NCI-H524 treated with DMSO at 0.1 percent for 48 hours (cell line): ENCODE measurements at places on chromosomes 16 and 17.

- DNase-seq = no peak
Measured at GRCh38 chr17:73480740-73481139, 163.5 kb downstream of the SDK2 start.

GRCh38 chr16:53224951-53225533 is 170.3 kb downstream of the CHD9 start:
- DNase-seq = no peak

- DNase-seq = no peak
Measured at GRCh38 chr16:27465483-27465879, 63.5 kb downstream of the IL21R start.

DNA sequence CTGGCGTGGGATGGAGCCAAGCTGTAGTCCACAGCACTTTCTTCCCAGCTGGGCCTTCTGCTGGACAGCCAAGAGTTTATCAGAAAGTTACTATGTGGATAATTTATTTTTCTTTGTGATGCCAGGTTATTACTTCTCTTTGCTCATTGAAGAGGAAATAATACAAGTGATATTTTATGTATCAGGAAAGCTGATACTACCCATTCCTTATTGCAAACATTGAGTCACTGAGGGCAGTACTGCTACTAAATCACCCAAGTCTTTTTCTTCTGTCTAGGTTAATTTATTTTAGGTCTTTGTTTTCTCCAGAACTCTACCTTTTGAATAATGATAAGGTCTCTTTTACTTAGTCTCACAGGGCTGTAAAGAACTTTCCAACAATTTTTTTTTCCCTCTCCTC is 8.3 kb downstream of the NUP93 start:
- DNase-seq = no peak

DNA sequence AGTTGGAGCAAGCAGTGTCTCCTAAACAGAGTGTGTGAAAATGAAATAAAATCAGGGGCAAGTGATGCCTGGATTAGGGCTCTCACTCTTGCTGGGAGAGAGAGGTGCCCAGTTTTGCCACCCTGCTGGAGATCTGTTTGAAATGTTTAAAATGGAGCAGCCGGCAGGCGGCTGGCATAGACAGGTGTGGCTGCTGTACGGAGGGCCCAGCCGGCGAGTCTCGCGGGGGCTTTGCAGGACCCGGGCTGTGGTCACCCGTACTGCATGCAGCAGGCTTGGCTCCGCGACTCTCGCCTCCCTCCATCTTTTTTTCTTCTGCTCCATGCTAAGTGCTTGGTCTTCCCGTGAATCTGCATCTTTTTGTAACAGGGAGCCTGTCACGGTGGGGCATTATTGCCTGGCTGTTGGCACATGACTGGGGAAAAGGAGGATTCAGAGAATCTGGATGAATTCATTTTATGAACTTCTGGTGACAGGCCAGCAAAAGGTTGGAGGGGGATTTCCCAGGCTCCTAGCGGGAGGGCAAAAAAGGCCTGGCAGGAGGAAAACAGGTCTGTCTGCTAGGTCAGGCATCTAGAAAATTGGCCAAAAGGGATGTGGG is 1.8 kb downstream of the ZNRF1 start:
- DNase-seq = peak; percentile 21

- no peak for DNase-seq
Measured at GRCh38 chr17:46175891-46176290, 17.3 kb downstream of the KANSL1 start.

DNA sequence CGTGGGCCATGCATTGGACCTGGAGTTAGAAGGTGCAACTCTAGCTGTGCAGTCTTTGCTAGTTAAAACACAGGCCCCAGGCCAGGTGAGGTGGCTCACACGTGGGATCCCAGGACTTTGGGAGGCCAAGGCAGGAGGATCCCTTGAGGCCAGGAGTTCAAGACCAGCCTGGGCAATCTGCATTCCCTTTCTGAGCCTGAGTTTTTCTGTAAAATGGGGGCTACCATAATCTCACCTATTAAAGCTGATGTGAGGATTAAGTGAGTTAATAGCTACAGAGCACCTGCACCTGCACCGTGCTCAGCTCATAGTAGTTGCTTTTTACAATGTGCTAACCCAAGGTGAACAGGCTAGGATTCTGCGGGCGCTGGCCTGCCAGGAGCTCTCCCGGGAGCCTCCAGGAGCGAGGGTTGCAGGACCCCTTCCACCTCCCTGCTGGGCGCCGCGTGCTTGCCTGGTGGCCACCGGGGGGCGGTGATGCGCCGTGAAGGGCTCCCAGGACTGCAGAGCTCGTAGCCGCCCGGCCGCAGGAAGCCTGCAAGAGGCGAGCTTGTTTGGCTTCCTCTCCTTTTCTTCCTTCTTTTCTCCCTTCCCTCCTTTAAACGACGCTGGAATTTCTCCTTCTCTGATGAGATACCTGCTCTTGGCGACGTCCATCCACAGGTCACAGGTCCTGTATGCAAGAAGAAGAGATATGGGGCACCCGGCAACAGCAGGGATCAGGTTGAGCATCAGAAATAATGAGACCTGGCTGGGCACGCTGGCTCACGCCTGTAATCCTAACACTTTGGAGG is 51.3 kb downstream of the ZFP90 start:
- DNase-seq = peak; percentile 9

DNA sequence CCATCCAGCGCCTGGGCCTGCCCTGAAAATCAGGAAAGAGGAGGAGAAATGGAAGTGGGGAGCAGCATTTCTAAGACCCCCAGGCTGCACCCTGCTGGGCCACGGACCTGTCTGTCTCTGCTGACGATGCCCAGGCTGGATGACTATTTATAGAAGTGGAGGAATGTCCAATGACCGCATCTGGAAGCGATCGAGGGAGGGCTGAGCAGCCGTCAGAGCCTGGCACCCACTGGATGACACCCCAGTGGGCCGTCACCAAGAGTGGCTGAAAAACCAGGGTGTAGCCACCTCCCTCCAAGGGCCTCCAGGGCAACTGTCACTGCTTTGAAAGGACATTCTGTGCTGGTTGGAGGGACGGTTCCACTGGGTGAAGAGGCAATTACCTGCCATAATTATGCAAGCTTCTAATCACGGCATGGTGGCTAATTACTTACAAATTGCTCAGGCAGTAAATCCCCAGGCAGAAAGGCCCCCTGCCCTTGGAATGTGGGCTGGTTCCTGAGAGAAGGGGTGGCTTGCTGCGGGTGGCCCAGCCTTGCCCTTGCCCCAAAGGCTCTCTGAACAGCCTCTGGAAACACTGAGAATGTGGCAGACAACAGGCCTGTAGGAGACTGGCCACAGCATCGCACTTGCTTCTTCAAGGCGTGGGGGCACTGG is 332.1 kb downstream of the C16orf95 start:
- no peak for DNase-seq

- no peak for DNase-seq
Measured at GRCh38 chr16:30416624-30417528, 9.5 kb downstream of the ZNF771 start.

DNA sequence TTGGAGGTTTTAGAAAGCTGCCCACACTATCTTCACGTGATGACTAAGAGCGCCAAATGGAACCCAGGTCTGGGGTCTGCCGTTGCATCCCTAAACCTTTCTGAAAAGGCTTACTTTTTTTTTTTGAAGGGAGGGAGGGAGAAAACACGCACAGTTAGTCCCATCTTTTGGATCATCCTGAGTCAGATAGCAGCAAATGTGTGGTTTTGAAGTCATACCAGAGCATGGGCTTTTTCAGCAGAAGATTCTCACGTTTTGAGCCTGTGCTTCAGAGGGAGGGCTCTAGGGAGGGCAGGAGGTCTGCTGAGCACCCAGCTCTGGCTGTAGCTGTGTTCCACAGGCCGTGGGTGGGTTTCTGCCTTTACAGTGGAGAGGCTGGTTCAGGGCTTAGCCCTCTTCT is 194.7 kb downstream of the SNX29 start:
- no peak for DNase-seq

- DNase-seq = no peak
Measured at GRCh38 chr16:4101421-4102219, 14.6 kb downstream of the ADCY9 start.

DNA sequence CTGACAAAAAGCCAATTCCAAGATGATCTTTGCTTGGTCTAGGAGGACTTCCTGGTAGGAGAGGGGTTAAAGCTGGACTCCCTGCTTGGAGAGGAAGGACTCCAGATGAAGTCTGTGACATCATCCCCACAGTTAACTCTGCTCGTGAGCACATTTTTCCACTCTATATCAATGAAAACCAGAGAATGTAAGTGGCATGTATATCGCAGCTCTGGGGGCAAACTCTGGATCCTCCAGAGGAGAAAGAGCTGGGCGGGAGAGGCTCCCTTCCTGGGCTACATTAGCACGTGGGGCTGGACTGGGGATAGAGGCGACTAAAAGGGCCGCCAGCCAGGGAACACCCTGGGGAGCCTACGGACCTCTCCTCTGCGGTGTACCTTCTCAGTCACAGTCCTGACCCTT is 34.1 kb downstream of the HIC1 start:
- no peak for DNase-seq

- DNase-seq = no peak
Measured at GRCh38 chr17:49162866-49163265, 30.3 kb downstream of the B4GALNT2 start.

- DNase-seq = no peak
Measured at GRCh38 chr16:19236561-19237209, 48.8 kb upstream of the CLEC19A start.

- no peak for DNase-seq
Measured at GRCh38 chr16:84879569-84880487, 60.0 kb downstream of the CRISPLD2 start.

- DNase-seq = no peak
Measured at GRCh38 chr17:2151358-2152033, 96.6 kb downstream of the HIC1 start.

DNA sequence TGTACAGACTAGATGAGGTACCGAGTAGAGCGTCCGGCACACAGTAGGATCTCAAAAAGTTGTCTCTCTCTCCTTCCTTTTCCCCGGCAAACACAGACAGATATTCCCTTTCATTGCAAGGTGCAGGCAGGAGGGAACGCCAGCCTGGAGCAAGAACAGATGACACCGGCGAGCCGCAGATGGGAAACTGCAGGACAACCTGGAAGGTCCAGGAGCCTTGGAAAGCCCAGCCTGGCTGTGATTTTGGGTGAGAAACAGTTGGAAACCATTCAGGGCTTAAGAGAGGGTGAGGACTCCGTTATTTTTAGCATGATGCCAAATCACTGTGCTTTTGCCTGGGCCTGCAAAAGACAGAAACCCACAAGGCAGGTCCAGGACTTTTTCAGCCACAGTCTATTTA is 7.3 kb downstream of the CDH11 start:
- no peak for DNase-seq

DNA sequence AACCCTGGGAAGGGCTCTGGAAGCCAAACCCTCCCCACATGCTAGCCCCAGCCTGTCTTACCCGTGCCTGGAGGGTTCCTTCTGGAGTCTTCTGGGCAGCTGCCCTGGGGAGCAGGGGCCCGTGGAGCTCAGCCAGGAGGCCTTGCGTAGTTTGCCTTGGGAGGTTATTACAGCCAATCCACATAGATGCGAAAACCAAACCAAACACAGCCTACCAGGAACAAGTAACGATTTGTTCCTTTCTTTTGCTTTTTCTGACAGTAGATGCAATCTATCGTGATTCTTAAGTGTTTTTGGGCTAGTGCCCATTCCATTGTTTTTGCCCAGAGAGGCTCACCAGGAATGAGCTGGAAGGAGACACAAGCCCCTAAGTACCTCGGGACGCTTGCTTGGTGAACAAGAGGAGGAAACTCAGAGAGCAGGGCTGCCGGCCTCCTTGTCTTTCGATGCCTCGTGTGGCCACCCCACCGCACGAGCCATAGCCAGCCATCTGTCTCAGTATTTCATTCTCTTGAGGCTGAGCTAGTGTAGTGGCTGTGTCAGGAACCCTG is 102.7 kb upstream of the NOL11 start:
- DNase-seq = peak; percentile 49

DNA sequence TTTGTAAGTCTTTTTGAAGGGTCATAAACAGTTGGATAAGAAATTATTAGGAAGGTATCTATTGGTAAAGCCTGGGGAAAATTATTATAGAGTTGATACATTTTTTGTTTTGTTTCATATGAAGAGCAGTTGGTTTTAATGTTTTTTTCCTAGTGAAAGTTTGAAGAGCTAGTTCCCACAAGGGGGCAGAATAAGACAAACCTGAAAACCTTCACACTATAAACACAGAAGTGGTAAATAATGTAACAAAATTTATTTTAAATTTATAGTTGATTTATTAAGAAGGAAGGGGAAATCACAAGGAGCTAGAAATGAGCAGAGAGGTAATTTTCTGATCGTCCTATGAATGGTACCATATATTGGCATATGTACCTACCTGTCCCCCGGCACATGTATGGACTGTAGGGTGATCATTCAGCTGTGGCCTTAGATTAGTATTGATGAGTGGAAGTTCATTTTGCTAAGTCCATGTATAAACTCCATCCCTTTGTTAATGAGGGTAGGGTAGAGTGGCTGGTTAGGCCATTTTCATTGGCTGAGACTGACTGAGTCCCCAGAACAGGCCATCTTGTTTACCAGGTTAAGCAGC is 116.3 kb downstream of the TANC2 start:
- no peak for DNase-seq

GRCh38 chr17:73513426-73513825 is 130.8 kb downstream of the SDK2 start:
- no peak for DNase-seq

DNA sequence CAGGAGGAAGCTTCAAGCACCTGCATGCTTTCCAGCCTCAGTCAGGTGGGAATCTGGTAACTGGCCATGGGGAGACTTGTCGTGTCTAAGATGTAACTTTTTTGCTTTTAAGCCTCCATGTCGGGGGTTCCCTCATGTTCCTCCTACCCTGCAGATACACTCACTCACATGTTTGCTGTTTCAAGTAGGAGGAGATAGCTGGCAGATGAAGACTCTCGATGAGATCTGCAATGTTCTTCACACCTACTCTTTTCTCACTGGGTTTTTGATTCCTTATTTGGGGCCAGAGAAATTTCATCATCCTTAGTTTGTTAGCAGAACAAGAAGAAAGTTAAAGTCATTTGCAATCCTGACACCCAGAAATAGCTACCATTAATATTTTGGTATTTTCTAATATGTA is 24.7 kb downstream of the UTP4 start:
- DNase-seq = no peak

DNA sequence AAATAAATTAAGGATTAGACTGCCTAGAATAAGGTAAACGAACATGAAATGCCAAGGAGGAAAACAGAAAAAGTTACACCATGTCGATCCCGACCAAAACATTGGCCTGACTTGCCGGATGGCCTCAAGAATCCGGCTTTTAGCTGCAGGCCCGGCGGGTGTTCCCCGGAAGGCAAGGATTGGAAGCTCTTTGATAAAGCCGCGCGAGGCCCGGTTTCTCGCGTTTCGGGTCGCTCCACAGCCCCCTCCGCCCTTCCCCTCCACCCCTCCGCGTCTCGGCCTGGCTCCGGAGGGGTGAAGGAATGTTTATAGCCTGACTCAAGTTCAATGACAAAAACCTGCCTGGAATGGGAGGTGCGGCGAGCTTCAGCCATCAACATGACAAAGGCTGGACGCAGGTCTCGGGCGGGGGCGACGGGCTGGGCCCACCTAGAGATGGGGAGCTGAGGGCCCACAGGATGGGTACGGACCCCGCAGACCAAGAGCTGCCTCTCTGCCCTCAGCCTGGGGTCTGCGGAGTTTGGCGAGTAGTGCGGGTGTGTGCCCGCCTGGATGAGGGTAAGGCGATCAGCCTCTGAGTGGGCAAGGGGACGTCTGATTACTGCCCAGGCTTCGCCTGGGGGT is 2.6 kb downstream of the PRAC1 start:
- no peak for DNase-seq

- DNase-seq = no peak
Measured at GRCh38 chr17:75571885-75572215, 15.8 kb upstream of the MYO15B start.
